Activated CD4-positive, alpha-beta T cell treated with anti-CD3 and anti-CD28 coated beads for 24 hours (primary cell): ENCODE measurements at places on chromosomes 16 and 17.

GRCh38 chr16:59242556-59242955 is 508.4 kb upstream of the GOT2 start:
- DNase-seq: no peak

DNA sequence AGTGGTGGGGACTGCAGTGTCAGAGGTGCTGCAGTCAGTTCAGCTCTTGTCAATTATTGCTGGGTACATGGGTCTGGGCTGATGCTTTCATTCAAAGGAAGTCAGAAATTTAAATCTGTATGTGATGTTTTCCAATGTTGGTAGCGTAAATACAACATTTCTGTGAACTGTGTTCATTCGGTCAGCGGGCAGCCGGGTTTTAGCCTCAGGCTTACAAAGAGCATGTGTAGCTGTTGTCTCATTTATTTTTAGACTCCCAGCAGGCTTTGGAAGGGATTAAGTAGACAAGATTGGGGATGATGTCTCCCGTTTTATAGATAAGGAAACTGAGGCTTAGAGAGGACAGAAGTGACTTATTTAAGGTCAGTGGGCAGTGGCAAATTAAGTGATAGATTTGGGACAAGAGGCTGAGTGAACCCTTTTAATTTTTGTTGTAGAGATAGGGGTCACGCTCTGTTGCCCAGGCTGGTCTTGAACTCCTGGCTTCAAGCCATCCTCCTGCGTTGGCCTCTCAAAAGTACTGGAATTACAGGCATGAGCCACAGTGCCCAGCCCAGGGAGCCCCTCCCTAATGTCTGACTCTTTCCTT is 8.1 kb downstream of the AQP8 start:
- DNase-seq: no peak

DNA sequence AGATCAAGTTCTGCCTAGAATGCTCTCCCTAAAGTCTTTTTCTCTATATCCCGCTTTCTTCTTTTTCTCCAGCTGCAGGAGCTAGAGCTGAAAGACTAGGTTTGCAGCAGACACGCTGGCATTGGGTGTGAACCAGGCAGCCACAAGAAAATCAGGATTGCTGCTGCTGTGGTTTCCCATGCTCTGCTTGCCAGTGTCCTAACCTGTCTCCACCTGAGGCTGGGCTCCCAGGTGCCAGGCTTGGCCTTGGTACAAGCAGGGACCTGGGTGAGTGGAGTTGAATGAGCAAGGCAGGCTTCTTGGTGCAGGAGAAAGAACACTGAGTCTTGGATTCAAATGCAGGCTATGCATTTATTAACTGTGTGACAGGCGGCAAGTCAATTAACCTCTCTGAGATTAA is 440.3 kb upstream of the MAF start:
- DNase-seq: no peak

DNA sequence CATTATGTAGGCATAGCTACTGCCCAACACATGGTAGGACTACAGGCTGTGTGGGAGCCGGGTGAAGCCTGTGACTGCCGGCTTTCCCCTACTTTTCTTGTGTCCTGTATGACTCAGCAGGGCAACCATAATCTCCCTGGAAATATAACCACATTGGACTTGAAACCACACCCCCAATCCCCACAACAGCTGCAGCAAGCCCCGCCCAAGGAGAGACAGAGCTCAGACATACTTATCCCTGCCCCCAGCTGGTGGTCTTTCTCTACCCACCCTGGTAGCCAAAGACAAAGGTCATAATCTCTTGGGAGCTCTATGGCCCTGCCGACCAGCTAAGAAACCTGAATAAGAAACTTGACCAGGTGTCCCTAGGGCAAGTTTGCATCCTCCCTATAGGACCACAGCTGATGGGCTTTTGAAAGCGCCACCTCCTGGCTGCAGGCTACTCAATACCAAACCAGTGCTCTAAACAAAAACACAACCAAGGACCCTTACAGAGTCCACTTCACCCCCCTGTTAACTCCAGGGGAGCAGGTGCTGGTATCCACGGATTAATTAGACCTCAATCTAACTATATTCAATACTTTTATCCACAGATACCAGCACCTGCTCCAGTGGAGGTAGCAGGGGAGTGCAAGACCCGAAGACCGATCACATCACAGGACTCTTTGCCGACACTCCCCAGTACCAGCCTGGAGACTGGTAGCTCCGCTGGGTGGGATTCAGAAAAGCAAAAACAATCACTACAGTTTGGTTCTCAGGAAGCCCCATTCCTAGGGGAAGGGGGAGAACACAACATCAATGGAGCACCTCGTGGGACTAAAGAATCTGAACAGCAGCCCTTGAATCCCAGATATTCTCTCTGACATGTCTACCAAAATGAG is 91.2 kb downstream of the IRX5 start:
- no peak for DNase-seq

GRCh38 chr17:57035971-57036481 is 49.0 kb upstream of the AKAP1 start:
- no peak for DNase-seq

DNA sequence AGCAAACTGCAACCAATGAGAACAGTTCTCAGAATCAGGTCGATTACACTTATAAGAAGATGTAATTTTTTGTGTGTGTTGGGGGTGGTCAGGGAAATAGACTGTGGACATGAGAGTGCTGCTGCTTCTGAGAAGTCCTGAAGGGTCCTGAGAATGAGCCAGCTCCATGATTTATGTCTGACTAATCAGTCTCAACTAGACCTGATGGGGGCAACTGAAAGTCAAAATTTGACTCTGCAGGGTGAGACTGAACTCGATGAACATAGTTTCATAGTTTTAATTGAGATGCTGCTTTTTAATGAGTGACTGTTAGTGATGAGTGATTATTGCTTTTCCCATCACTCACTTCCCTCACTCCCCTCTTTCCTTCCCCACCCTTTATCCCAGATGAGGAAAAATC is 37.3 kb downstream of the SMARCE1 start:
- DNase-seq: no peak

DNA sequence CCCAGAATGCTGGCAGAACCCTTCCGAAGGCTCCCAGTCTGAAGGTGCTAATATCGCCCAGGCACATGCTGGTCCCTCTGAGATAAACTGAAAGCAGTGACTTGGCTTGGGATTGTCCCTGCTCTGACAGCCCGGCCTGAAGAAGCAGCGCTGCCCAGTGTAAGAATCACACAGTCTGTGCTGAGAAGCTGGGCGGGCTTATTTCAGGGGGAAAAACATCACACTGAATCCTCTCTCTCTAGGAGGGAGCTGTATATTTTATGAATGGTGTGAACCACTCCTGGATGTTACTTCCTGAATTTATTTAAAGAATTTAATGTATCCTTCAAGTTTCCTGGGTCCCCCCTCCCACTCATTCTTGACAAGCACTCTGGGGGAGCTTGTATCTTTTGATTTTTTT is 36.3 kb downstream of the GAS7 start:
- no peak for DNase-seq

DNA sequence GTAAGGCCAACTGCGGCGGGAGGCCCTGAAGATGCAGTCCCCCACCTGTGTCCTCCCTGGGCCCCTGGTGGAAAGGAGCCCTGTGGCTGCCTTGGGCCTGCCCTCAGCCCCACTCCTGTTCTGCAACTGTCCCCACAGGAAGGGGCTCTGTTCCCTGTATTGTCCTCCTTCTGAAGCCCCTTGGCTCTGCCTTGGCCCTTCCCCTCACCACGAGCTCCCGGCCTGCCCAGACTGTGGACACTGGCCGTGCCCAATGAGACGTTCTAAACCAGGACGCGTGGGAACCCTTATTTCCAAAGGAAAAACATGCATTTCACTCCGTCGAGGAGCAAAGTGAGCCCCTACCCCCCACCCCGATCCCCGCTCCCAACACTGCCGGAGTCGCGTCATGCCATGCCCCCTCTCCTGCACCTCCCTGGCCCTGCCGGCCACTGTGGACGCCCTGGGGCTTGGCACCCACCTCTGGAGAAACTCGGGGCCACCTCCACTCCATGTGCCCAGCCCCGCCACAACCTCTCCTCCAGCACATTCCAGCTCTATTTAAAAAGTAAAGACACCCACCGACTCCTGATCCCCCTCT is 13.5 kb upstream of the PNPO start:
- no peak for DNase-seq

GRCh38 chr16:50037662-50038220 is 12.7 kb downstream of the CNEP1R1 start:
- DNase-seq: no peak

DNA sequence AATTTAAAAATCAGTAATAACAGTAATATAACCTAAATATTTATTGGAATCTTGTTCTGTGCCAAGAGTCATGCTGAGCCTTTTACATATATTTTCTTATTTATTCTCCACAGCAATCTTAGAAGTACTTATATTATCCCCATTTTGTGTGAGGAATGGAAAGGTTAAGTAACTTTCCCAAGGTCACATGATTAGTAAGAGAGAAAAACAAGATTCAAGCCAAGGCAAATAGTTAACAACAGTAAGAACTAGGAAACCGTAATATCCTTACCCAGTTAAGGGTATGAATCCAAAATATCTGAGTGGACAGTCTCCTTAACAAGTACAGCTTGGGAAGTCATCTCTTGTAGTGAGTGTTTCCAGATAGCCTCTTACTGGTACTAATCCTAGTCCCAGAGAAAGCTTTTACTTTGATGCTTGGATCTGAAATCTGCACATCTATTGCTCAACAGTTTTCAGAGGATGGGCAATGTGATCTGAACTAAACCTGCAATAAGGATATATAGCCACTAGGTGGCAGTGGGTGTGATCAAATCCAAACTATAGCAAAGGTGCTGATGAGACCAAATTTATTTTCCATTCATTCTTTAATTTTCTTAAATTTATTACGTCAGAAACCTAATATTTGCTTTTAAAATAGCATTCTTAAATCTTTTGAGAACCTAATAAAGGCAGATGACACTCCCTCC is 23.3 kb downstream of the SHISA6 start:
- no peak for DNase-seq

GRCh38 chr17:68036304-68037147 is 991 bp downstream of the KPNA2 start:
- no peak for DNase-seq
